ENCODE measurements at places on chromosomes 7 and 10.

DNA sequence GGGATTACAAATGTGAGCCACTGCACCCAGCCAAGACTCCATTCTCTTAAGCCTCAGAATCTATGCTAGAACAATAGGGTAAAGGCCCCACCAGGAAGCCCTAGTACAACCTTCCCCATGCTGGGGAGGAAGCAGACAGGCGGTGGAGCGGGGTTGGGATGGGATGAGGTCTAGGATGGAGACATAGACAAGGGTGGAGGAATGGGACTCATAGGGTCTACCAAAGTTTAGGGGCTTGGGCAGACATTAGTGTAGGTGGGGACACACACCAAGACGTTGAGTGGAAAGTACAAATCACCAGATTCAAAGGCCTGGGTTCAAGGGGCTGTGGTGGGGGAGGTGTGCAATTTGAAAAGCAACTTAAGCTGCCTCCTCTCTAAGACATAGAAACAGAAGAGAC lies 19.3 kb downstream of the PRSS2 start:
- DNase-seq = no peak

- no peak for DNase-seq
These were observed 203.0 kb upstream of the GPR26 start for GRCh38 chr10:123463181-123463580.

DNA sequence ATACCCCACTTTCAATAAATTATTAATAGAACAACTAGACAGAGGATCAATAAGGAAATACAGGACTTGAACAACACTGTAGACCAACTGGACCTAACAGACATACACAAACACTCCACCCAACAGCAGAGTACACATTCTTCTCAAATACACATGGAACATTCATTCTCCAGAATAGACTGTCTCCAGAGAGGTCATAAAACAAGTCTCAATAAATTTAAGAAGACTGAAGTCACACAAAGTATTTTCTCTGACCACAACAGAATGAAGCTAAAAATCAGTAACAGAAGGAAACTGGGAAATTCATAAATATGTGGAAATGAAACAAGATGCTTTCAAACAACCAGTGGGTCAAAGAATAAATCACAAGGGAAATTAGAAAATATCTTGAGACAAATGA lies 119.8 kb downstream of the SMURF1 start:
- no peak for DNase-seq

DNA sequence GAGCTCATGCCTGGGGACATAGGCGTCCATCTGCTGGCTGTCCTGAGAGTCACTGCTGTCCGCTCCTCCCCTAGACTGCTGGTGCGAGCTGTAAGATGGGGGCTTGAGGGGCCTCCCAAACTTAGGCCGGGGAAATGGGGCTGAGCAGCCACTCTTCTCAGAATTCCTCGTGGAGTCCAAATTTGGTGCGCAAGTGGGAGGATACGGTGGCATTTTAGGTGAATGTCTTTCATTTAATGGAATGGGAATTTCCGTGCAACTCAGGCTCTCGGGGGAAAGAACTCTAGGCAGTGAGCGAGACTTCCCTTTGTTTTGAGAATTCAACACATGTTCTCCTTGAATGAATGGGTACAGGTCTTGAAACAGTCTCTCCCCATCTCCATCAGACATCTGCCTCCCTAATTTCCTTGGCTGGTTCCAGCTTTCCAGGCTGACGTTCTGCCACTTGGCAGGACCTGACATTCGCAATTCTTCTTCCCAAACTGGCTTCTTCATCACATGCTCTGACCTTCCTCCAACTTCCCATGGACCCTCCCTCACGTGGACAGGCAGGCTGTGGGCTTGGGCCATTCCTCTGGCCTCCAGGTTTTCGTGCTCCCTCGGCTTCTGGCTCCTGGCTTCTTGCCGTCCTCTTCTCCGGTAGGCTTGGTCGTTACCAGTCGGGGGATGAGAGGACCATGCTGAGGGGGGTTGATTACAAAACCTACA lies 30.1 kb downstream of the JCAD start:
- no peak for DNase-seq

GRCh38 chr7:128362670-128363069 lies 1.2 kb upstream of the PRRT4 start:
- no peak for DNase-seq

GRCh38 chr7:116717137-116717536 lies 45.1 kb downstream of the MET start:
- DNase-seq = no peak

DNA sequence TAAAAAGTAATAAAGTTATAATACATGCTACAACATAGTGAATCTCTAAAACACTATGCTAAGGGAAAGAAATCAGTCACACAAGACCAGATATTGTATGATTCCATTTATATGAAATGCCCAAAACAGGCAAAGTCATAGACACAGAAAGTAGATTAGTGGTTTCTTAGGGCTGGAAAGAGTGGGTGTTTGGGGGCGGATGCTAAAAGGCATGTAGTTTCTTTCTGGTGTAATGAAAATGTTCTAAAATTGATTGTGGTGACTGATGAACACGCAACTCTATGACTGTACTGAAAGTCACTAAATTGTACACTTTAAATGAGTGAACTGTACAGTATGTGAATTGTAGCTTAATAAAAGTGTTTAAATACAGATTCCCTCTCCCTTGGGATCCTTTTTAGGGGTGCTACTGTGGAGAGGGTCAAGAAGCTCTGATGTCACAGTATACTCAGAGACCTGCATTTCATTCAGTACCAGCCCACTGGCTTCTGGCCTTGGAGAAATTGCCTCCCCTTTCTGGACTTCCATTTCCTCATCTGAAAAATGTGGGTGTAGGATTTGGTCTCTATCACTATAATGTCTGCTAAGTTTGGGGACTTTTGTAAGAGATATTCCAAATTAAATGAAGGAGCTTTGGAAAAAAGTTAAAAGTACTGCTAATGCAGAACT lies 46.4 kb downstream of the AOAH start:
- DNase-seq = no peak

GRCh38 chr10:129784891-129785290 lies 179.2 kb downstream of the EBF3 start:
- DNase-seq = no peak

Measured in esophagus squamous epithelium (tissue), 5 donors.